ENCODE measurements at places on chromosomes 1 and 21.

DNA sequence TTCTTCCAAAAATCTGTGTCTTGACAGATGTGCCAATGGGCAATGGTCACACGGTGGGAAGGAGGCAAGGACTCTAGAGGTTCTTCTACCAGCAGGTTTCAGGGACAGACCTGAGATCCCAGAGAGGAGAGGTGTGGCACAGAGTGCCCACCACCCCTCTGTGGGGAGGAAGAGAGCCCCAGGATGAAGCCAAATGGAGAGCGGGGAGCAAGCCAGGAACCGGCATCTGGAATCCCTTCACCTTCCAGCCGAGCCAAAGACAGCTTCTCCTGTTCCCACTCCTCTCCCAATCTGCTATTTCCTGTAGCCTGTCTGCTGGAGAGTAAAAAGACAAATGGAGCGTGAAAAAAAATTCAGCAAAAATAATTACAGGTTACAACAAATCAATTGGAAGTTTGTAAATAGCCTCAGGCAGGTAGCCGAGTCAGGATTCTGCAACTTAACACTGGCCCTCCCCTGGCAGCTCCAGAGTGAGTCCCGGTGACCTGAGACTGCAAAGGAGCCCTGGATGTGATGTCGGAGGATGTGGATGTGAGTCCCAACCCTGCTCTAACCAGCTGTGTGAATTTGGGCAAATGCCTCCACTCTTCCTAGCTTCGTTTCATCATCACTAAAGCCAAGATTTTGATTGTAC is 45.4 kb upstream of the LRRN2 start:
- DNase-seq: no peak

DNA sequence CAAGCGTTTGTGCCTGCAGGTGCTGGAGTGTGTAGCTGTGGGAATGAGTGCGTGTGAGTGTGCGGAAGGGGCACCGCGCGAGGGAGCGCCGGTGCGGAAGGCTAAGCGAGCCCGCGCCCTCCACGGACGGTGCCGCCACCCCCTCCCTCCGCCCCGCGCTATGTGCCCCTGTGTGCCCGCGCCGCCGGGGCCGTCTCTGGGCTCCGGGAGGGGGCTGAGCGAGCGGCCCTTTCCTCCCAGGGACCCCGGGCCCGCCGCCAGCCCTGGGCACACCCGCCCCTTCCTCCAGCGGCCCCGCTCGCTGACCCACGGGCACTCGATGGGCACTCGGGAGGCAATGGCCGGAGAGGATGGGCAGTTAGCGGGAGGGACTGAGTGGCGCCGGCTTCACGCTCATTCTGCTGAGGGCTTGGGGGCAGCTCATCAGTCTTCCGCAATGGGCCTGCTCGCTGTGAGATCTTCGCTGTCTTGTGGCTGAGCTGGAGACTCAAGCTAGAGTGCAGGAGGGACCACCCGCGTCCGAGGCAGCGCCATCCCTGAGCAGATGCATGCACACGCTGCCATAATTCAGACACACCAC is 8.6 kb upstream of the ADGRB2 start:
- DNase-seq: no peak

DNA sequence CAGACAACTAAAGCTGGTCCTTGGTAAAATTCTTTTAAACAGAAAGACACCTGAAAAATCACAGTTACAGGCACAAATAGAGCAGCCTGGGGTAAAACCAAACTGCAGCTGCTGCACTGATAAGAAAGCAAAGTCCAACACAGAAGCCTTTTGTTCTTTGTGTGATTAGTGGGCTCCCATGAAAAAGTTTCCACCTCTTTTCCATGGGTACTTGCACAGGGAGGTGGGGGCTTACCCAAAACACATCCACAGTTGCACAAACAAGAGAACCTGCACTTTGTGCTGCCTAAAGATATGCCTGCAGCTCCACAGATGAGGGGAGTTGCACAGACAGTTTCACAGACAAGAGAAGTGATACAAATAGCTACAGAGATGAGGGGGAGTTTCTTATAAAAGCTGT is 106.7 kb upstream of the SLC5A9 start:
- no peak for DNase-seq

DNA sequence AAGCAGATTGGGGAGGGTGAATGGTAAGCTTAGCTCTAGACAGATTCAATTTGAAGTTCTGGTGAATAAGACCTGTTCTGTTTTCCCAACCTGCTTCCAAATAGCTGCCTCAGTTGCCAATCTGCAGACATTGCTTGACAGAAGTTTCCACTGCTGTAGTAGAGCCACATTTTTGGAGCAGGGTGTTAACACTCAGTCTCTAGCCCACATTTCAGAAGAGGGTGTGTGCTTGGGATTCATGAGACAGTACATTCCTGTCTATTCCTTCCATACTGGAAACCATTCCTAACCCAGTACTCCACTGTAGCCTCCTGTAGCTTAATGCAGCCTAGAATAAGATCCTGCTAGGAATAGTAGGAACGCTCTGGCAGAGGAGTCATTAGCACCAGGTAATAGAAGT is 450.5 kb downstream of the NUF2 start:
- DNase-seq: no peak

- DNase-seq: no peak
These were observed 69.6 kb downstream of the OLFML2B start for GRCh38 chr1:161954050-161954449.

DNA sequence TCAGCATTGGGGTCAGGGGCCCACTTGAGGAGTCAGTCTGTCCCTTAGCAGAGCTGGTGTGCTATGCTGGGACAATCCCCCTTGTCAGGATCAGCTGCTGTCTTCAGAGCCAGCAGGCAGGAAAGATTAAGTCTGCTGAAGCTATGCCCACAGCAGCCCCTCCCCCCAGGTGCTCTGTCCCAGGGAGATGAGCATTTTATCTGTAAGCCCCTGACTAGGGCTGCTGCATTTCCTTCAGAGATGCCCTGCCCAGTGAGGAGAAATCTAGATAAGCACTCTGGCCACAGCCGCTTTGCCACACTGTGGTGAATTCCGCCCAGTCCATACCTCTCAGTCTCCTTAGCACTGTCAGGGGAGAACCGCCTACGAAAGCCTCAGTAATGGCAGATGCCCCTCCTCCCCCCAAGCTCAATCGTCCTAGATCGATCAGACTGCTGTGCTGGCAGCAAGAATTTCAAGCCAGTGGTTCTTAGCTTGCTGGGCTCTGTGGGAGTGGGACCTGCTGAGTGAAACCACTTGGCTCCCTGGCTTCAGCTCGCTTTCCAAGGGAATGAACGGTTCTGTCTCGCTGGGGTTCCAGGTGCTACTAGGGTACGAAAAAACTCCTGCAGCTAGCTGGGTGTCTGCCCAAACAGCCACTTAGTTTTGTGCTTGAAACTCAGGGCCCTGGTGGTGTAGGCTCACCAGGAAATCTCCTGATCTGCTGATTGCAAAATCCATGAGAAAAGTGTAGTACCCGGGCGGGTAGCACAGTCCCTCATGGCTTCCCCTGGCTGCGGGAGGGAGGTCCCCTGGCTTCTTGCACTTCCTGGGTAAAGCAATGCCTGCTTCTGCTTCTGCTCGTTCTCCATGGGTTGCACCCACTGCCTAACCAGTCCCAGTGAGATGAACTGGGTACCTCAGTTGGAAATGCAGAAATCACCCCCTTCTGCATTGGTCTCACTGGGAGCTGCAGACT is 25.1 kb upstream of the TP53BP2 start:
- no peak for DNase-seq

DNA sequence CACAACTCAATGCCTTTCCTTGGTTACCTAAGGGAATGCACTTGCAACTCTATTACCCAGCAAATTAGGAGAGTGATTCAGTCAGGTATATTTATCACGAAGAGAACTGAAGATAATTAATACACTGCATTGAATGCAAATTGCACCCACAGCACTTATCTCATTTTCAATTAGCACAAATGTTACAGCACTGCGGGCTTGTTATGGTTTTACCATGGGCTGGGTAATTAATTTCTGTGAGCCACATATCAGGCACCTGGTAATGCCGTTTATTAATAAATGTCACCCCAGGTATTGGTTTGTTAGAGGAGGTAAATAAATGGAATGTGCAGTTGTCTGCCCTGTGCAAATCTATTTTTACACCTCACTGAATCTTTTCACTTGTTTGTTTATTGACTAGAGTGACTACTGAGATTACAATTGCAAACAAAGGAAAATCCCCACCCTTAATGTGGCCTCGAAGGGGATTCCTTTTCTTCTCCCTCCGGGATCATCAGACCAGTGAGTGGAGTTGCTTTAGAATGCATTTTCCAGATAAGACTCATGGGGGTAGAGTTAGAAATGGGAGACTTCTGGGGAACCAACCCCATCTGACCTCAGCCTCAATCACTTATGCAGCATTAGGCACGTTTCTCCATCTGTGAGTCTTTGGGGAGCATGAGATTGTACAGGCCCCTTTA is 269.3 kb downstream of the RPS6KC1 start:
- DNase-seq: no peak

GRCh38 chr1:112272101-112272772 is 123.8 kb upstream of the CTTNBP2NL start:
- no peak for DNase-seq

DNA sequence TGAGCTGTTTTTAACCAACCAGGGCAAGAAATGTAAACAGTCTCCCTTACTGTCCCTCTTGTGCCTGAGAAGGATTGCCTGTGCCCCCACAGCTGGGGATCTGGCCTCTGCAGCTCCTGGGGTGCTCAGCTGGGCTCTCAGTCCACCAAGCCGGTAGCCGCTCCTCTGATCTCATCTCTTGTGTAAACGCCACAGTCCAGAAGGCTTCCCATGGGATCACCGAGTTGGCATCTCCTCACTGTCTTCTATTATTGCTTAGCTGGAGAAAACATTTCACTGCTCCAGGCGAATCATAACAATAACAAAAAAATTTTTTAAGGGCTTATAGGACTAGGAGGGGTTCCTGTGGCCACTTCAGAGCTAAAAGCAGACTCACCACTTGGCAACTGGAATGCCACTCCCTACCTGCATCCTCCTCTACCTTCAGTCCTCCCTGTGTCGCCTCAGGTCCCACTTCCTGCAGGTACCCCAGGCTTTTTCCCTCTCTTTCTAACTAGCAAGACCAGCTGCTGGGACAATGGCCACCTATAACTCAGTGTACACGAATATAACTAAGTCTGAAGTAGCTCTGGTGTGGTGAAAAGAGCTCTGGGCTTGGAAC is 75.8 kb downstream of the ATP1A1 start:
- no peak for DNase-seq

- DNase-seq: no peak
These were observed 52.2 kb downstream of the FHAD1 start for GRCh38 chr1:15299179-15299578.

DNA sequence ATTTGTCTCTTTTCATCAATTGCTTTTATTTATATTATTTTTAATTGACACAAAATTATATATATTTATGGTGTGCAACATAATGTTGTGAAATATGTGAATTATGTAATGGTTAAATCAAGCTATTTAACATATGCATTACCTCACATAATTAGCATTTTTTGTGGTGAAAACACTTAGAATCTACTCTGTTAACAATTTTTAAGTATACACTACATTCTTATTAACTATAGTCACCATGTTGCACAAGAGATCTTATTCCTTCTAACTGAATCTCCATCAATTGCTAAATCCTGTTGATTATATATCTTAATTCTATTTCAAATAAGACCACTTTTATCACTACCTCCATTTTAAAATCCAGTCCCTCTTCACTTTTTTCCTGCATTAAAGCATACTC is 42.5 kb downstream of the PLPPR5 start:
- DNase-seq: no peak

DNA sequence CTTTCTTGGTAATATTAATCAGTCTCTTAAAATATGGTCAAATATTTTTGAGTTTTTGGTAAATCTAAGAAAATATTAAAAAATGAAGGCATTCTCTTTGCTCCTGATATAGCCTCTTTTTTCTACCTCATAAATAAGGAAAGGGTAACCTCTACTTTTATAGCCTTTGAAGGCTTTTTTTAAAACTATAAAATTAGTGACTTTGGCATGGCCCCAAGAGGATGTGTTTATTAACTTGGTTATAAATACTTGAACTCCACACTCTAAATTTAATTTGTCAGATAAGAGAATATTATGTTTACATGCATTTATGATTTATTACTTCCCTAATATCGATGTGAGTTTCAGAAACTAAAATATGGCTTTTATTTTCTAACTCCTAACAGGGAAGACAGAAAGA is 60.3 kb downstream of the LMO4 start:
- no peak for DNase-seq

GRCh38 chr1:22315315-22316078 is 136.2 kb upstream of the ZBTB40 start:
- no peak for DNase-seq

- DNase-seq: no peak
These were observed 242.2 kb downstream of the PTPRC start for GRCh38 chr1:198880818-198881597.

DNA sequence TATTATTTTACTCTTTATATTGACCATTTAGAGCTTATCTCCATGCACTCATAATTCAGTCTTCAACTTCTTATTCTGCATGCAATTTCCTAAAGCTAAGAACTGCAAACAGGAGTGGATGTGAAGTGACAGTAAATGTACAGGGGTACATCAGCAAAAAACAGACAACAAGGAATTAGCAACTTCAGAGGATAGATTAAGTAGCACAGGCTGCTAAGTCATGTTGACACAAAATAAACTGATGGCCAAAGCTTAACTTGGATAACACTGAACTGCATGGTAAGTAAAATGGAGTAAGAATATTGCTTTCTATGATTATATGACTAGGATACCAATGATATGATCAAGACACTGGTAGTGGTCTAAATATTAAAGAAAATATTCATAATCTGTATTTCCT is 66.5 kb downstream of the USP24 start:
- DNase-seq: no peak

DNA sequence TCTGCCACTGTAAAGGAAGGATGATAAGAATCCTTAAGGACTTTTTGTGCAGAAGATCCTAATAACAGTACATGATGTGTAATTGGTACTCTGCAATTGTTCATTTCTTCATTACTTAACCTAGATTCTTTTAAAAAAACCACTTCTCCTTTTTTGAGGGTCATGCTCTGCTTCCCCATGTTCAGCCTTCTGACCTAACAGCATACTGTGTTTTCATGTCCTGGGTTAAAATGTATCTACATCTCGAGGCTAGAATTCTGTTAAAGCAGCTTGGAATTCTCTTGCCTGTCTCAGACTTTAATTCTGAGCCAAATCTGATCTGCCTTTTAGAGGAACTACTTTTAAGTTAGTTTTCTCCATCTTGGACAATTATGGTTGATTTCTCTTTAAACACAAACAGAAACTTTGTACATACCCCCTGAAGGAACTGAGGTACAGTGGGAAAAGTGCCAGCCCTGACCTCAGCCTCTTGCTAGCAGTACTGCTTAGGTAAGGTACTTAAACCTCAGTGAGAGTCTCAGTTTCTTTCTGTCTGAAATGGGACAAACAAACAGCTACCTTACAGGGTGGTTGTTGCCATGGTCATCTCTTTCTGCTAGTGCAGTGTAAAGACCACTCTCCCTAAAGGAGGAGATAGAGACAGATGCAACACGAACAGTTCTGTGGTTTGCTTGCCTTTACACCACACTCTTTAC is 103.2 kb upstream of the DYNLT5 start:
- no peak for DNase-seq
